HCEC 1CT (cell line): ENCODE measurements at places on chromosomes 13 and 19.

DNA sequence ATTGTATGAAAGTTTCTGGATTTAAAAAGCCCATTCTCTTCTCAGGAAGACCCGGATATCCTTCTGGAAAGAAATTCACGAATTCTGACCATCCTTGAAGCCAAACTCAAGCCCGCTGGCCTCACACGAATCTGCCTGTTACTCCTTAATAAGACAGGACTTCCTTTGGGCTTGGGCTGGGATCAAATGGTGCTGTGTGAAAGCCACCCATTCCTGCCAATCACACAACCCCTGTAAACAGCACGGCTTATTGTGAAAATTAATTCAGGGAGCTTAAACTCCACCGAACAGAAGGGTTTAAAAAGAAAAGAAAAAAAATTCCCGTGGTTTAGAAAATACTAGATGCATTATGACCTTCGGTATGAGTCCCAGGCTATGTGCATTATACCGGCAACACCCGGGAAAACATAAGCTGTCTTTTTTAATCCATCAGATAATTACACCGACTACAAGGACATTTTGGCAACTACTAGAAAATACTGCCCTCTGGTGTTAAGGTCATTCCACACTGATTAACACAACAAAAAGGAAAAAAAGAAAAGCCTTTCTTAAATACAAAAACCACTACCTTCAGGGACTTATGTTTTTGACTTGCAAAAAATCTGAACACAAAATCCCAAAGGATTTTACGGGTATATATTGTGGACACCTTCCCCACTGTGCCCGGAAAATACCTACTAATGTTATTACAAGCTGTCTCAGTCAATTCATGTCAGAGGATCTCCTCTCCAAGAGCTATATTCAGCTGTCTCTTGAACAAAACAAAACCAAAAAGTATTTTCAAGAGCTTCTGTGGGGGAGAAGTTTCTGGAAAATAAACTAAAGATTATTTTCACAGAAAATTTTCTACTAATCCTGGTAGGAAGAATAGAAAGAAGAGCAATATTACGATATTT is 76.0 kb upstream of the LSM14A start:
- peak; percentile 43 for DNase-seq

GRCh38 chr19:19578252-19578651 is 40.2 kb downstream of the CILP2 start:
- no peak for DNase-seq

- DNase-seq: no peak
Observed at GRCh38 chr13:42011601-42012350, 36.7 kb upstream of the DGKH start.

DNA sequence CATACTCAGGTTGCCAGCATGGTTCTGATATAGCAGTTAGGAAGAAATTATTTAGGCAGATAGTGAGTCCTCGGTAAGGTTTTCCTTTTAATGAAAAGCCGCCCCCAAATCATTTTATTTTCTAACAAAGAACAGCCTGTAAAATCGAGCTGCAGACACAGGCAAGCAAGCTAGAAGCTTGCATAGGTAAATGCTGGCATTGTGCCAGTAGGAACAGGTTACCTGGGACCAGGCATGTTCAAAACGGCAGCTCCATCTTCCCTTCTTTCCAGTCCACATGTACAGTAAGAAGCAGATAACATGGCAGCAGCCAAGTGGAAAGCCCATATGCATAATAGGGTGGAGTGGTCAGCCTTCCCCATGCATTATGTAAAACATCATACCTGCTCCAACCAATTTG is 71.1 kb downstream of the UGGT2 start:
- no peak for DNase-seq

- DNase-seq: peak; percentile 84
Observed at GRCh38 chr13:73268306-73268705, 209.5 kb downstream of the KLF5 start.

- no peak for DNase-seq
Observed at GRCh38 chr13:56338421-56338820, 802.3 kb upstream of the PRR20A start.

- peak; percentile 64 for DNase-seq
Observed at GRCh38 chr19:18021121-18021755, 13.3 kb downstream of the ARRDC2 start.

DNA sequence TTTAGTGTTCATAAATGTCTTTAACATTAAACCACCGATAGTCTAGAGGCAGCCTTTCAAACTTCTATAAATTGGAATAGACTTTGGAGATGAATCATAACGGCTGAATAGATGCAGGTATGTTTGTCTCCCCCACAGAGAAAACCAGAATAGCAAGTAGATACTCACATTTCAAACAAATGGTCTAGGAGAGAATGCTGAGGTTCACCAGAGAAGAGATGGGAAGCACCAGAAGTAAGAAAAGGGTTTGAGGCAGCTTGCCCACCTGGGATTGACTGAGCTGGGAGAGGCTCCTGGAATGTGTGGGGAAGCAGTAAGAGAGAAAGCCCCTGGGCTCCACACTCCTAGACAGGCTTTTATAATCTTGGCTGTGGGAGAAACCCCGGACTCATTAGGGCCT is 6.4 kb downstream of the IGFL3 start:
- no peak for DNase-seq

DNA sequence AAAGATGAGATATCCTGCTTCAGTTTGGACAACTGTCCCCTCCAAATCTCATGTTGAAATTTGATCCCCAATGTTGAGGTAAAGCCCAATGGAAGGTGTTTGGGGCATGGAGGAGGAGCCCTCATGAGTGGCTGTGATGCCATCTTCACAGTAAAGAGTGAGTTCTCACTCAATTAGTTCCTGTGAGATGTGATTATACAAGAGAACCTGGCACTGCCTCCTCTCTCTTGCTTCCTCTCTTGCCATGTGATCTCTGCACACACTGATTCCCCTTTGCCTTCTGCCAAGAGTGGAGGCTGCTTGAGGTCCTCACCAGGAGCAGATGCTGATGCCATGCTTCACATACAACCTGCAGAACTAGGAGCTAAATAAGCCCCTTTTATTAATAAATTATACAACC is 86.9 kb downstream of the HSPH1 start:
- DNase-seq: no peak

- DNase-seq: no peak
Observed at GRCh38 chr13:112959701-112960542, 9.1 kb upstream of the MCF2L start.

DNA sequence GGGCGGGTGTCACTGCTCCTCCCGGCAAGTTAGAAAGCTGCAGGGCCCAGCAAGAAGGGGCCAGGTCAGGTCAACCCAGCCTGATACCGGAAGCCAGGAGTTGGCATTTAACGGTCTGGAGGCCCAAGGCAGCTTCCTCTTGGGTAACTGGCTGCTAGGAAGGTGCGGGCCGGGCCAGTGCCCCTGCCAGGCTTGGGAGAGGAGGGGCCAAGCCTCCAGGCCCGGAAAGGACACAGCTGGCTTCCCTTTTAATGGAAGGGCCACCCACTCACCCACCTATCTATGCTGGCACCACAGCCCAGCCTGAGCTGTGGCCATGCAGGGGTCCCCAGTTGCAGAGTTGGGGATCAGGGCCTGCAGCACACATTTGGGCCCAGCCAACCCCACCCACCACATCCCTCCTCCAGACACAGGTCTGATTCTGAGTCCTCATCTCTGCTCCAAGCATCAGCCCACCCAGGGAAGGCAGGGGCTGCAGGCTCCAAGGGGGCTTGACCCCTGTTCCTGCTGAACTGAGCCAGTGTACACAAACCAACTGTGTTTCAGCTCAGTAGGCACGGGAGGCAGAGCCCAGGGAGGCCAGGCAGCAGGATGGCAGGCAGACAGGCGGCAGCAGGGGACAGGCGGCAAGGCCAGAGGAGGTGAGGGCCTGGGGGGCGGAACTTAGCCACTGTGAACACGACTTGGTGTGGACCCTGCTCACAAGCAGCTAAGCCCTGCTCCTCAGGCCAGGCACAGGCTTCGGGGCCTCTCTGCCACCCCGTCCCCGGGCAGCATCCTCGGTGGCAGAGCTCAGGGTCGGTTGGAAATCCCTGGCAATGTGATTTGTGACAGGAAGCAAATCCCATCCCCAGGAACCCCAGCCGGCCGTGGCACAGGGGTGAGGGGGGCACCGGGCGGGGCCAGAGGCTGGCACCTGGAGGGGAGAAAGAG is 40.8 kb downstream of the ZSWIM4 start:
- DNase-seq: no peak

GRCh38 chr19:34666200-34666957 is 10.6 kb downstream of the SCGB2B2 start:
- no peak for DNase-seq

DNA sequence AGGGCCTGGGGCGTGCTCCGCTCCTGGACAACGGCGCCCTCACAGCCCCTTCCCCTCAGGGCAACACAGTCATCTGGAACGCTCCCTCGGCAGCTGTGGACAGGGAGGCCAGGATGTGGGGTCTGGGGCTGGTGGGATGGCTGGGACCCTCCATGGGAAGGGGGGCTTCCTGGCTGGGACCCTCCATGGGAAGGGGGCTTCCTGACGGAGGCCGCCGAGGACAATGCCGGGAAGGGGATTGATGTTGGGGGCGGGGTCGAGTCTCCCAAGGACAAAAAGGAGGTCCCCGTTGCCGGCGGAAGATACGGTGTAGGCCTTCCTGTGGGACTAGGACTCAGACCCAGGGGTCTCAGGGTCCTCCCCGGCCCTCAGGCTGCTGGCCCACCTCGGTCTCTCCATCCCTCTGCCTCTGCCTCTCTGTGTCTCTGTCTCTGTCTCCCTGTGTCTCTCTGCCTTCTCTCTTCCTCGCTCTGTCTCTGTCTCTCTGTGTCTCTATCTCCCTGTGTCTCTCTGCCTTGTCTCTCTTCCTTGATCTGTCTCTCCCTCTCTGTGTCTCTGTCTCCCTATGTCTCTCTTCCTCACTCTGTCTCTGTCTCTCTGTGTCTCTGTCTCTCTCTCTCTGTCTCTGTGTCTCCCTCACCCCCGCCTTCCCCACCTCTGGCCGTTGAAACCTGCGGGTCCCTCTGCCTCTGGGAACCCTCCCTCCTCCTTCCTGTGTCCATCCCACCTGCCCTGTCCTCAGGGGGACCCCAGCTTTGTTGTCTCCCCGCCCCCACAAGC is 2.7 kb upstream of the MADCAM1 start:
- no peak for DNase-seq

- DNase-seq: no peak
Observed at GRCh38 chr19:31418055-31418454, 68.8 kb upstream of the TSHZ3 start.

- DNase-seq: no peak
Observed at GRCh38 chr19:53847555-53847954, 20.1 kb upstream of the MYADM start.

- DNase-seq: peak; percentile 73
Observed at GRCh38 chr19:6126335-6126974, 9.0 kb upstream of the ACSBG2 start.

DNA sequence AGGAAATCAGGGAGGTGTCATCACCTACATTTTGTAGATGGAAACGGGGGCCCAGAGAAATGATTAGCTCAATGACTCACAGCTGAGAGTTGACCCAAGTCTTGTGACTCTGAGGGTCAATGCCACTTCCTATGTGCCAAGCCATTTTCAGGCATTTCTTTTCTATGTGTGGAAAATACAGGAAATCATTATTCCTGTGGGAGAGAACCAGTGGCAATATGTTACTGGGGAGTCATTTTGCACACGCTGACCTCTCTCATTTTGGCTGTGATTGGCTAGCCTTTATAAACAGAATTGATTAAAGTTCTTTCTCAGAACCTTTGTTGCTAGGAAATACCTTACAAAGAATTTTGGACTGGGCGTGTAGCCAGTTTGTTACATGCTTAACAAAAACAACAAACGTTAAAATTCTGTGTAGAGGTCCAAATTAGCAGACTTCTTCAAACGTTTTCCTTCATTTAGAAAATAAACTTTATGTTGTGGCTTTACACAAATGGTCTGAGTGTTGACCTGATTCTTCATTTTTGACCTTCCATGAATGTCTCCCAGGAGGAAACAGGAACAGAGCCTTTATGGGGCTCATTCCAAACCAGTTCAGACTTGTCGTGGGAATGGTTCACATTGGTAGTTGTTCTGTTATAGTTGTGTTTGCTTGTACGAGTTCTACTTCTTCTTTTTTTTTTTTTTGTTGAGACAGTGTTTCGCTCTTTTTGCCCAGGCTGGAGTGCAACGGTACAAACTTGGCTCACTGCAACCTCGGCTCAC is 11.4 kb downstream of the PCCA start:
- DNase-seq: peak; percentile 80

DNA sequence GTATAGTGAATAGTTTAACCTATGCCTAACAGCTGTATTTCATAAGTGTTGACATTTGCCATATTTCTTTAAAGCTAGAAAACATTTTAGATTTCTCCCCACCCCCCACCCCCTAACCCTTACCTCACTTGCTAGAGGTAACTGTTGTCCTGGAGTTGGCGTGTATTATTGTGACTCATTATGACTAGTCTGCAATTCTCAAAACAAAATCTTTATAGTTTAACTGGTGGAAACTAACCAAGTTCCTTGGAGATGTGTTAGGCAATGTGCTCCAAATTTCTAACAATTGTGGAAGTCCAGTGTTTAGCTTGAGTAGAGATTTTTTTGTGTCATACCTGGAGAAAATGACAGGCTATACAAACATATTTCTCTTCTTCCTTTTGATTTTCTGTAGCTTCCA is 38.0 kb downstream of the KCTD4 start:
- DNase-seq: peak; percentile 93

- peak; percentile 49 for DNase-seq
Observed at GRCh38 chr13:41960211-41960636, 685 bp downstream of the VWA8 start.

GRCh38 chr19:16379521-16380313 is 55.1 kb downstream of the KLF2 start:
- no peak for DNase-seq

GRCh38 chr13:21723807-21724505 is 53.1 kb downstream of the FGF9 start:
- no peak for DNase-seq

DNA sequence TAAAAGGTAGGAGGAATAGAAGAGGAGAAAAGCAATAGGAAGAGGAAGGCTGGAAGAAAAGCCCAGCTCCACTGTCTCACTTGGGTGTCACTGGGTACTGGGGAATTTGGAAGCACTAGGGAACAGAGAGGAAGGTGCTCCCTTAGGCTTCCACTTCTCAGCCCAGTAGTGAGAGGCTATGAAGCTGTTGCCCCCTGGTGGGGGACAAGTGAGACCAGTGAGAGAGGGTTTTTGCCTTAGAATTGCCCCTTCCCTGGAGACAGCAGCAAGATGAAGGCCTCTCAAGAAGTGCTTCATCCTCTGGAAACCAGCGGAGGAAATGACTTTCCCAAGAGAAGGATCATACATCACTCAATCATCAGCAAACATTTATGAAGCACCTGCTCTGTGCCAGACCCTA is 4.7 kb upstream of the ZNF606 start:
- no peak for DNase-seq

DNA sequence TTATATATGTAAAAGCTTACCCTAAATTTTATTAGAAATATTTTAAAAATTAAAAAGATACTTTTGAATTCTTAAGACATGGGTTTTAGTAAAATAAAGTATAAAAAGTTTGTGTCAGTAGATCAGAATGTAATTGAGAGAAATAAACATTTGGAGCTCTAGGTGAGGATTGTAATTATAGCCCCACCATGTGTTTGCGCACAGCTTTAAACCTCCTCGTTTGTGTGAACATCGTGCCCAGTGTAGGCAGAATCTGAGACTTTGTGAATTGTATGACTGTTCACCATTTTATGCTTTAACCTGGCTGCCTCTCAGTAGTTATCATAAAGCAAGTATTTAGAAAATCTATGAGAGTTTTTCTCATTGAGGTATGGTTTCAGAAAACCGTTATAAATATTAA is 29.1 kb downstream of the CUL4A start:
- DNase-seq: no peak
